ENCODE measurements at places on chromosomes 12 and 14. TPM values are rescaled to one million over a fixed set of nuclear protein-coding genes. Genes with fewer than 3 reads are reported as not detected.

The HOXC4 gene
- 2.2 TPM for total RNA-seq

The LRP1 gene
- total RNA-seq, result 425 TPM

The REM2 gene
- not detected for total RNA-seq

The PRH2 gene
- total RNA-seq, result not detected

The CFAP251 gene
- total RNA-seq, result 1.8 TPM

The TESPA1 gene
- not detected for total RNA-seq

The MANSC1 gene
- 3.3 TPM for total RNA-seq

The DYRK4 gene
- 36.2 TPM for total RNA-seq

The SLC39A5 gene
- total RNA-seq, result 0.20 TPM

The SPRYD4 gene
- total RNA-seq, result 3.1 TPM

The P2RX7 gene
- total RNA-seq, result 1.8 TPM

The CRIP2 gene
- total RNA-seq, result 24.6 TPM

The HOXC12 gene
- not detected for total RNA-seq

The C1QL4 gene
- total RNA-seq, result not detected

The GNPNAT1 gene
- total RNA-seq, result 149 TPM

The ITGB7 gene
- 1.1 TPM for total RNA-seq

The KRT8 gene
- 0.98 TPM for total RNA-seq

The NTS gene
- not detected for total RNA-seq

The MDP1 gene
- total RNA-seq, result 14.7 TPM

The GPR162 gene
- 0.73 TPM for total RNA-seq

The NELL2 gene
- total RNA-seq, result 0.37 TPM

The TAS2R7 gene
- not detected for total RNA-seq

The VDR gene
- 10.7 TPM for total RNA-seq

The SLCO1B1 gene
- total RNA-seq, result not detected

The REC8 gene
- 1.8 TPM for total RNA-seq

The ABCC9 gene
- 5.9 TPM for total RNA-seq

The STYX gene
- total RNA-seq, result 23.1 TPM

The ATP5MC2 gene
- 118 TPM for total RNA-seq

The CLEC2A gene
- not detected for total RNA-seq

The OR4E2 gene
- total RNA-seq, result not detected

The GPR65 gene
- under 0.01 TPM for total RNA-seq

The ARF3 gene
- 40.4 TPM for total RNA-seq

The TMEM119 gene
- total RNA-seq, result 143 TPM

The EID3 gene
- total RNA-seq, result 8.1 TPM

The IFNG-AS1 gene
- not detected for total RNA-seq

The SLC39A2 gene
- not detected for total RNA-seq

The AKAP3 gene
- total RNA-seq, result 1.1 TPM

The TRPV4 gene
- 0.59 TPM for total RNA-seq

The PLEK2 gene
- 1.8 TPM for total RNA-seq

The ACADS gene
- total RNA-seq, result 10.6 TPM
